ENCODE measurements at places on chromosomes 2 and 18.

DNA sequence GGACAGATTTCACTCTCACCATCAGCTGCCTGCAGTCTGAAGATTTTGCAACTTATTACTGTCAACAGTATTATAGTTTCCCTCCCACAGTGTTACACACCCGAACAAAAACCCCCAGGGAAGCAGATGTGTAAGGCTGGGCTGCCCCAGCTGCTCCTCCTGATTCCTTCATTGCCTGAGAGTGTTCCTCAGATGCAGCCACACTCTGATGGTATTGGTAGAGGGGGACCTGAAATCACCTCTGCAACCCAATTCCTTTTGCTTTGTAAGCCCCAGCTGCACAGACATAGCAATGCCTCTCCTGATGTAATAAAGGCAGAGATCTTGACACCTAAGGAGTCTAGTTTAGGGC is 1529.8 kb downstream of the RPIA start:
- no peak for DNase-seq

DNA sequence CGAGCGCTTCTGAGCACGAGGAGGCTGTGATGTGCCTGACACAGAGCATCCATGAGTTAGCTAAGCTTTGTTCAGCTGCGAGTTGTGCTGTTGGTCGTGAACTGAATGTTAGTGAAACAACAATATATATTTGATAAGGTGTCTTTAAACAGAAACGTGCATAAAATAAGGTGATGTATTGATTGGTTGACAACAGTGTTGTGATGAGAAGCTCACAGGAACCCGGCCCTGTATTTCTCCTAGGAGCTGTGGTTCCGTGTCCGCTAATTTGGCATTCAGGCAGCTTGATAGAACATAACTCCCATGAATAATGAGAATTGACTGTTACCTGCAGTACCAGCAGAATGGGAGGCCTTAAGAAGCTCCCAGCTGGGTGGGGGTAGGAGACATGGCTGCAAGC is 146.4 kb upstream of the MYCN start:
- DNase-seq: no peak

GRCh38 chr18:45826084-45826483 is 609 bp downstream of the SIGLEC15 start:
- DNase-seq: no peak

DNA sequence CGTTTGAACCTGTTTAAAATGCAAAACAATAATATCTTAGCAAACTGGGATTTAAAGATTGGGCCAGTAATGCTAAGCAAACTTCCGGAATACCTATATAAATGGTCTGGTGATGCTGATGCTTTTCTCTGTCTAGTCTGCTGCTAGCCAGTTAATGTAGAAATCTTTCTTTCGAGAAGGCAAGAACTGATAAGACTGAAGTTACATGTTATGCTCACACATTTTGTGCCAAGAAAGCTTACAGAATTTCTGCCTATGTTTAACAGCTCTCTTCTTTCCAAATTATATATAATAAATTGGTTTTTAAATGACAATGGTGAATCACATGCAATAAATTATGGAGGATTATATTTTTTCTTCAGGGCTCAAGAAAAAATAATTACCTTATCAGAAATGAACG is 37.9 kb downstream of the GCA start:
- DNase-seq: no peak

DNA sequence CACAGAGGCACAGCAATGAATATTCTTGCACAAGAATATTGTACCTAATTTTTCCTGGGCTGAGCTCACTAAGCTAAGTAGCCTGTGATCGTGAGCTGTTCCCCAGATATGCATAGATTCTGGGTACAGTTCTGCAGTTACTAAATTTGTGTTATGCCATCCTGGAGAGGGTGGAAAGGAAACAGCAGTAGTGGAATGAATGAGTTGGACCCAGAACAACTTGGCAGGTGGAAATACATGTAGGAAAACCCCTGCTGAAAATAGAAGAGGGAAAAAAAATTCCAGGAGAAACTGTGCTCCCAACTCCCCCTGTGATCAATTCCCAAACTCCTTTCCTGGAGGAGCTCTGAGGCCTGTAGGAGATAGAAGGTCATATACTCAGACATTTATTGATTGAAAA is 181.5 kb upstream of the MGAT5 start:
- no peak for DNase-seq

DNA sequence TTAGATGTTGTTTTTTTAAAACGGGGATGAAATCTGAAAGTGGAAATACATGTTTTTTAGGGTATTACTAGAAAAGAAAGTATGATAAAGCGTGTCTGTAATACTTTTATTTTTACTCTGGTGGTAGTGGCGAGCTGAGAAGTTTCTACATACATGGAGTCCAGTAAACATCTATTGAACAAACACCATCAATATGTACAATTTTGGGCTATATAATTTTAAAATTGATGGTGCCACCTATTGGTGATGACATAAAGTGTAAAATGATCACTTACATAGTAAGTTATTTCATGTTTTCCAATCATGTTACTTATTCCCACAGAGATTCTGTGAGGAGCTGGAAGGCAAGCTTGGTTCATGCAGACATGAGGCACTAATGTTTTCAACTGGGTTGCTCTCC is 31.5 kb upstream of the NFE2L2 start:
- no peak for DNase-seq

DNA sequence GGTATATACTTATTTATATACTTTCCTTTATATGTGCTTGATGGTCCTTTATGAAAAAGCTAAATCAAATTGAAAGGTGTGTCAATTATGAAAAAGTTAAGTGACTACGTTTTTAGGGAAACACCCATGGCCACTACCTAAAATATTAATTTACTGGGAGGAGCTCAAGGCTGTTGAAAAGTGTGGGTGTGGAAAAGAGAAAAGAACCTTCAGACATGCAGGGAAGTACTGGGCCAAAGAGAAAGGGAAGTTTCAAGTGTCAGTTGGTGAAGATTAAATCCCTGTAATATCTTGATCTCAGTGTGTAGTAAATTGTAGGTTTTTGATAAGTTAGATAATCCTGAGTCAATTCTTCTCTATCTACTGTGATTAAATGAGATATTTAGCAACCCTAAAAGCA is 6.2 kb upstream of the GKN1 start:
- DNase-seq: no peak

GRCh38 chr2:158346032-158346431 is 110.5 kb downstream of the CCDC148 start:
- DNase-seq: no peak

All from right kidney (tissue), 9 donors.